ENCODE measurements at places on chromosomes 6 and 20.

GRCh38 chr6:137417396-137417795 is 76.8 kb downstream of the OLIG3 start:
- DNase-seq: no peak

- DNase-seq: no peak
These were observed 87.6 kb upstream of the EMILIN3 start for GRCh38 chr20:41454250-41454649.

DNA sequence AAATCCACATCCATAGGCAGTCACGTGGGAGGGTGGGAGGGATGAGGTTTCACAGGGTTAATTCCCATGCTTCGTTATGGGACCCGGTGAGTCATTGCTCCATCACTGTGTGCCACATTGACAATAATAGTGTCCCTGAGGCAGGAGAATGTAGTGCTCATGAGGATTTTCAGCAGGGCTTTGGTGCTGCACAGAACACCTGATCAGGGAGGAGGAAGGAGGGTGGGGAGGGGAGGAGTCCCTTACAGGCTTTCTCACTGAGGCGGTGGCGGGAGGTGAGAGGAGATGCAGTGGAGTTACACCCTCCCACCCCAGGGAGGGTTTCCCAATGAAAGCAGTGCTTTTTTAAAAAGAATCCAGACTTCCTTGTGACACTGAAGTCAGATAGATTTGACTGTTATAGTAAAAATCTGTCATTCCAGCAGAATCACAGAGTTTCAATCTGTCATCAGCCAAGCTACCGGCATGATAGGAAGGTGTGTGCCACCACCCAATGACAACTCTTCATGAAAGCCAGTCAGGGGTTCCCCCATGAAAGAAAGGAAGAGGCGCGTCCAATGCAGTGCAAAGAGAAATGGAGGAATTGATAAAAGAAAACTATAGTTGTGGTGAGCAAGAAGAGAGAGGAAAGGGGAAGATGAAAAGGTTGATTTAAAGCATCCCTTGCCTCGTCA is 144.8 kb downstream of the TBC1D7 start:
- no peak for DNase-seq

DNA sequence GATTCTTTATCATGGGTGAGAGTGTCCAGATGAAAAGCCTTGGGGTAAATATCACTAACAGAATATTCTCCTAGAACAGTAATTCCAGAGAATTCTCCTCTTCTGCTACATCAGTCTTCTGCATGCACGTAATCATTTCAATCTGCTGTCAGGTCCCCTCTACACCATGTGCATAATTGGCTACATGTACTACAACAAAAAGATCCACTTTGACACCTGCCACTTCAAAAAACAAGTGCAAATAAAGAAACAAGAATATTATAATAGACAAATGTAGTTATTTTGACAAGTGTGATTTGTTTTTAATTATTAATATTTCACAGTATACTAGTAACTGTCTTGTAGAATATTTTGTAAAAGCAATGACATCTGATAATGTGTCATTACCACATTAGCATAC is 154.2 kb downstream of the SAMD5 start:
- no peak for DNase-seq

- no peak for DNase-seq
These were observed 163.9 kb downstream of the IBTK start for GRCh38 chr6:82083646-82084045.

DNA sequence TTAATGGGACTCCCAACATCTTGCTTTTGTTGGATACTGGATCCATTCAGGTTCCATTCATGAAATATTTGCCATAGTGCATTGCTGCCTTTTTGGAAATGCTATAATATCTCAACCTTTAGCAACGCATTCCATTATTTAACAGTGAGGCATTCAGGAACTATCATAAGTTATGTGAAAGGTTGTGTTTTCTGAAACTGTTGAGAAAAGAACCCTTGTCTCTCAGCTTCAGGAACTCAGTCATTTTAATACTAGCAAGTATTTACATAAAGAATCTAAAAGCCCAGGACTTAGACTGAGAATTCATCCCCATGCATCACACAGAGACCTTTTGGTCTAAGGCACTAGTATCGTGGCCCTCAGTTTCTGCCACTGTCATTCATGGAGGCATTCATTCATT is 24.9 kb upstream of the SASH1 start:
- DNase-seq: no peak

DNA sequence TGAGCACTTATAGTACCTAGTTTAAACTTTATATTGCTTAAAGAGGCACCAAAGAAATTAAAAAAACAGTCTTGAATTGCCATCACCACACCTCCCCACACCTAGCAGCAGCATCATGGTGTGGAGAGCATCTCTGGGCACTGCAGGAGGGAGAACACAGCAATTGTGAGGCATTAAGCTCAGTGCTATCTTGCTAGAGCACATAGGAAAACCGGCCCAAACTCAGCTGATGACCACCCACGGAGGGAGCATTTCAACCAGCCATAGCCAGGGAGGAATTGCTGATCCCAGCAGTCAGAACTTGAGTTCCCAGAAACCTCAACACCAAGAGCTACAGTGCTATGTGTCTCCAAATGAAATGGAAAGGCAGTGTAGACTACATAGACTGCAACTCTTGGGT is 19.5 kb upstream of the DEFB113 start:
- no peak for DNase-seq

DNA sequence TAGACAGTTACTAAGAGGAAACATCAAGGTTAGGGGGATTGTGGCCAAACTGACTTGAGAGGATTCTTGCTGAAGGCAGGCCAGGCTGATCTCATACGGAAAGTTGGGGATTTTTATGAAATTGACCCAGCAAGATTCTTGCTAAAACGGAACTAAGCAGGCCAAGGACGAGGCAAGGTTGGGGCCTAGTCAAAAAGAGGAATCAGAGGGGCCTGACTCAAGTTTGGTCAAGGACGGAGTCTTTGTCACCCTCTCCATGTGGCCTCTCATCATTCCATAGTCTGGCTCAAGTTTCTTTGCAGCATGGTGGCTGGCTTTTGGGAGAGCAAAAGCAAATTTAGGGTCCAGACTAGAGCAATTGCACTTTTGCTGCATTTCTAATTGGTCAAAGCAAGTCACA is 7.9 kb upstream of the HECA start:
- DNase-seq: no peak

DNA sequence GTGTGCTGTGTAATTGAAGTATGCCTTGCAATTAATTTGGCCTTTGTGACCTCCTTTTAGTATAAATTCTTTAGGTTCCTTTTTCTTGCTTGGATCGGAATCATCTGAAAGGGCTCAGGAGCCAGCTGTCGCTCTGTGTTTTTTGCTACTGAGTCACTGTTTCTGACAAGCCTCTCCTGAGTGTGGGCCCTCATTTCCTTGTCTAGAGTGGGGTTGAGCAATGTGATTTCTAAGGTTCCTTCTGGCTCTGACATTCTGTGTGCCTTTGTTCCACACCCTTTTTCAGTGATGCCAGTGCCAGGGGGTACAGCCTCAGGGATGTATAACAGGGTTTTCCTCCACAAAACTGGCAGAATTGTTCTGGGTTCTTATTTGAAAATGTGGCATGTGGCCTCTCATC is 26.5 kb downstream of the DAAM2 start:
- no peak for DNase-seq

DNA sequence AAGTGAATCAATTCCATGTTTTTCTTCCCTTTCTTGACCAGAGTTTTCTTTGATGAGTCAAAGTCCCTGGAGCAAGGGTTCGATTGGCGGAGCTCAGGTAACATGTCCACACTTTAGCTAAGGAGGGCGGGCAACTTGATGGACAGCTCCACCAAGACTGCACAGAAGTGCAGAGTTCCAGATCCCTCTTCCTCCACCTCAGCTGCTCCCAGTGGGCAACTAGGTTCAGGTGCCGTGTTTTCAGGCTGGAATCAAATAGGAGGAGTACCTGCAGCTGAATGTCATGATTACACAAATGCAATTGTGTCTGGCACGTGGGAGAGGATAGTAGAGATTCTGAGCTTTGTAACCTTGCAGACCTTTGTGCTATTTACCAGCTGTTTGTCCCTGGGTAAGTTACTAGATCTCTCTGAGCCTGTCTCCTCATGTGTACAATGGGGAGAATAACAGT is 1.9 kb upstream of the ELMO2 start:
- no peak for DNase-seq

DNA sequence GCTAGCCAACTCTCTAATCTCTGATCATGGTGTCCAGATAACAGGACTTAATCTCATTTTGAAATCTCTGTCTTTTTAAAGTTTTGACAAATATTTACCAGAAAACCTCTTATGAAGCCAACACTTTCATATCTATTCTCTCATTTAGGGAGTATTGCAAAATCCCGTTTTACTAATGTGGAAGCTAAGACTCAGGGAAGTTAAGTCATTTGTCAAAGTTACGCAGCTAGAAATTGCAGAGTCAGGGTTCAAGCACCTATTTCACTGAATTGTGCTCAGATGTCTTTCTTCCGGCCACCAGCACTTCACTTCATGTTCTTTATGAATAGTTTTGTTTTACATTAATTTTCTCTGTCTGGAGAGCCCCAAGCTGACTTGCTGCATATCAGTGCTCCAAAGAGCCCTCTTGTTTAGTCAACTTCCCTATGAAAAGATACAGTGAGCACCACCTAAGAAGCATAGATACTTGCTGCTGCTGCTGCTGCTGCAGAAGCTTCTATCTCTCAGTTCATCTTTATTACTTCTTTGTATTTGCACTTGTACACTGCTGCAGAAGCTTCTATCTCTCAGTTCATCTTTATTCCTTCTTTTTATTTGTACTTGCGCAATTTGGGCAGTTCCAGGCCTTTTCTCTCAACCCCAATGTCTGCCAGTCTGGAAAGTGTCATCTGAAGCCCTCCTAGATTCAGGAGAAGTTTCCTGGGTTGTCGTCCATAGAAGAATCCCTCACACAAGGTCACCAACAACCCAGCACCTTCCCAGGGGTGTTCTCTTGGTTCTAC is 329.7 kb downstream of the MAFB start:
- no peak for DNase-seq

DNA sequence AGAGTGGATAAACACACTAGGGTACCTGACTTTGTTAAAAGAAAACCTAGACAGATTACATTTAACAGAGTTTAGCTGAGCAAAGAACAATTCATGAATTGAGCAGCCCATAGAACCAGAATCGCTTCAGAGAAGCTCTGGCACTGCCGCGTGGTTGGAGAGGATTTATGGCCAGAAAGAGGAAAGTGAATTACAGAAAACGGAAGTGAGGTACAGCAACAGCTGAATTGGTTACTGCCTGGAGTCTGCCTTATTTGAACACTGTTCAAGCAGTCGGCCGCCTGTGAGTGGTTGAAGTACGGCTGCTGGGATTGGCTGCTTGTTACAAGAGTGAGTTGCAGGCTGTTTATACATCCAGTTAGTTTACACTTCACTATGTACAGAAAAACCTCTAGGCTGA is 253.8 kb upstream of the CDYL start:
- no peak for DNase-seq

DNA sequence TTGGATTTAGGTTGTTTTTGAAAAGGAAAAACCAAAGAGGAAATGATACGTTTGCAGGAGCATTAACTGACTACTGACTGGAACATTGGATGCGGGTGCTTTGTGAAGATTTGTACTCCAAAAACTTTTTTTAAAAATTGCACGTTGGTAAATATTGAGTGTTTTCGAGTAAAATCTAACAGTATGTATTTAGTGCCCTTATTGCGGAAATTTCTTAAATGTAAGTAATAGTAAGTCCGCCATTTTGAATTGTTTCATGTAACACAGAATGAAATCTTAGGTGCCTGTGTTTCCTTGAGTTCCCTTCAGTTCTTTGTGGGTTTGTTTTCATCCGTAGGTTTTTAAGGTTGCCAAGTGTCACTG is 15.2 kb upstream of the LIN28B start:
- DNase-seq: no peak

DNA sequence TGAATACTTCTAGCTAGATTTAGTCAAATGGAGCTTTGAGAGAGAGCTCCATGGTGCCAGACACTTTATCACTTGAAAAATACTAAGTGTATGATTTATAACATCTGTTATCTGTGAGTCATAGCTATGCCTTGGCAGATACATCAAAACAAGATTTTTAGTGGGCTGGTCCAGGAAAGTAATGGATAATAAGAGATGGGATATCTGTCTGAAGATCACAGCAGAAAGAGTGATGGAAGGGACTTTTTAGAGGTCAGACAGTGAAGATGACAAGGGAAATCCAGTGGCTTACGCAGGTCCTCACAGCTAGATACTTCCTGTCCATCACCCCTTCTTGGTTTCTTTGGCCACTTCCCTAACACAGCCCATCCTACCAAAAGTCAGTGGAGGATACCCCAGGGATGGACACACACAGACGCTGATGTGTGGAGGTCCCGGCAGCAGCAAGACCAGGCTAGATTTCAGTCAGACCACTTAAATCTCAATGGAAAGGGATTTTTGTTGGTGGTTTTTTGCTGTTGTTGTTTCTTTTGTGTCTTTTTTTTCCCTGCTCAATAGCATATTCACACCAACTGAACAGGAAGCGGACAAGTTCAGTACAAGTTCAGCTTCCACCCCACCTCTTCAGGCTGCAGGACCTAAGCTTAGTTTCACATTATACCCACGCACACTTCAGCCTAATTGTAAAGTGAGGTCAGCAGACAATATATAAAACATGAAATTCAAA is 209.3 kb downstream of the ALDH8A1 start:
- no peak for DNase-seq

GRCh38 chr6:38282911-38283310 is 356.8 kb downstream of the BTBD9 start:
- DNase-seq: no peak

GRCh38 chr6:2706558-2706957 is 44.2 kb downstream of the MYLK4 start:
- DNase-seq: no peak

DNA sequence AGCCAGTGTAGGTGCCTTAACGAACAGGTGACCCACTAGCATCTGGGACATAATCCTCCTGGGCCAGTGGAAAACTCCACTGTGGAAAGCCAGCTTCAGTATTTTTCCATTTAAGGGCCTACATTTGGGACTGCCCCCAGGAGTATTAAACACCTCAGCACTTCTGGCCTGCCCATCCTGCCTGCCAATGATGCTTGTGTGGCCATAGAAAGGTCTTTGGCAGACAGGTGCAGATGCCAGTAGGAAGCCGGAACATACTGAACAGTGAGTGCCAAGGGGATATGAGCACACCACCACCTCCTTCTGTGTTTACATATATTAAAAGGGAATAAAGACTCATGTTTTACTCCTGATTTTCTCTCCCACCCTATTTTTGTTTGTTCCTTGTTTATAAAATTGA is 19.9 kb downstream of the MCM8 start:
- DNase-seq: no peak

Measured in CD4-positive, alpha-beta T cell treated with Interleukin-2 at 100 ng/mL for 4 hours (primary cell).